ENCODE measurements at places on chromosomes 13 and 19.

DNA sequence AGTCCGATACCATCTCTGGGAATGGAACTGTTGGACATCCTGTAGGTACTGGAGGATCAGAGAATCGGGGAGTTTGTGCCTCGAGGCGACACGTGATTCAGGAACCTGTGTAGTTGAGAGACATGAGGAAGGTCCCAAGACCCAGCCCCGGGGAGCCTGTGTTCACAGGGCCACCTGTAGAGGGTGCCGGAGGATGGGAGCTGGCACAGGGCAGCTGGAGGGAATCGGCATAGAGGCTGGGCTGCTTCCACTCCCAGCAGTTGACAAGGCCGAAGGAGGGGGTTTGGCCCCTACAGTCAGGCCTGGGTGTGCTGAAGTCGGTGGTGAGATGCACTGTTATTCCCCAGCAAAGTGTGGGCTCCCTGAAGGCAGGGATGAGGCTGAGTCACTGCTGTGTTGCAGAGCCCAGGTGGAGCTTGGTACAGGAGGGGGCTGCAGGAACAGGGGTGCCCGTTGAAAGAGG, 2.5 kb upstream of the ISYNA1 start:
- no peak for DNase-seq

- no peak for DNase-seq
Observed at GRCh38 chr13:33497146-33497845, 211.7 kb upstream of the STARD13 start.

DNA sequence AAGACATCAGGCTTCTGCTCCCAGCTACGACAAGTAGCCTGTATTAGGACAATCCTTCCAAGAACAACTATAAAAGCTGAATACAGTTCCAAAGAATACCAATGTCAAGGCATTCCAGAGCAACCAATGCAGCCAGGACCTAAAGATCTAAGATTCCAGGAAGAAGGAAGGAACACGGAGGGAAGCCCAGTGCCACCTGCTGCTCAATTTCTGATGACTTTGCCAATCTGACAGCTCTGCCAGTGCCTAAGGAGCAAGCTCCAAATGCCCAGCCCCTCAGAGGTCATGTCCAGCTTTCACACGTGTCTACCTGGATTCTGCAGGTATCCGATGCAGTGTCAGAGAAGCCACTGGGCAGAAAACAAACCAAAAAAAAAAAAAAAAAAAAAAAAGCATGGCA, 164.4 kb downstream of the IRS2 start:
- DNase-seq, result no peak

- DNase-seq, result no peak
Observed at GRCh38 chr13:70795484-70795883, 687.2 kb upstream of the KLHL1 start.

DNA sequence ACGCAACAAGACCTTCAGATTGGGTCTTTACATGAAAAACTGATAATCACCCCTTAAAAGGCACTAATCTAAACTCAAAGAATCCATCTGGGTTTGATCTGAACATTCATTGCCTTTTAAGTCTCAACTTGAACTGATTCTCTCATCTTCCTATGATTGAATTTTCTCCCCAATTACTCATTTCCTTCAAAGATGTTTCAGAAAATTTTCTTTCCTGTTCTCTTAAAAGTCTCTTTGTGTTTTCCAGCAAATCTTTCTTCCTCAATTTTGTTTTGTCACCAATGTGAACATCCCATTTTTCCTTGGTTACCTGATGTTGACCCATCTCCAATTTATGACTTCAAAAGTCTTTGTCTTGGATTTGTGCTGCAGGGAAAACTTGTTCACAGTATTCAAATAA, 234.3 kb downstream of the DACH1 start:
- no peak for DNase-seq

DNA sequence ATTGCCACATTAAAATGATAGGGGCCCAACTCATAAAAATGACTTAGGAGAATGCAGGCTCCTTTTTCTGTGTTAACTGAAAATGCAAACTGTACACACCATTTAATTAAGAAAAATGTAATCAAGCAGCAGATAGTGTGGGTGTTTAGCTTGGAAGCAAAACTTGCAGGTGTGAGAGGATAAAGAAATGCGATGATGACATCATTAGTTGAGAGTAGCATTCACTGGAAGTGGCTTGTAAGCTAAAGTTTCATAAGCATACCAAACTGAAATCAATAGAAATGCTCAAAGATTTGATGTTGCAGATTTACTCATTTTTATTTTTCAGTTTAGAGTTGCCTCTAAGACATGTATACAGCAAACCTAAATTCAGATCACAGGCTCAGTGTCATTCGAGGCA, 86.6 kb downstream of the PRR20E start:
- DNase-seq, result no peak

DNA sequence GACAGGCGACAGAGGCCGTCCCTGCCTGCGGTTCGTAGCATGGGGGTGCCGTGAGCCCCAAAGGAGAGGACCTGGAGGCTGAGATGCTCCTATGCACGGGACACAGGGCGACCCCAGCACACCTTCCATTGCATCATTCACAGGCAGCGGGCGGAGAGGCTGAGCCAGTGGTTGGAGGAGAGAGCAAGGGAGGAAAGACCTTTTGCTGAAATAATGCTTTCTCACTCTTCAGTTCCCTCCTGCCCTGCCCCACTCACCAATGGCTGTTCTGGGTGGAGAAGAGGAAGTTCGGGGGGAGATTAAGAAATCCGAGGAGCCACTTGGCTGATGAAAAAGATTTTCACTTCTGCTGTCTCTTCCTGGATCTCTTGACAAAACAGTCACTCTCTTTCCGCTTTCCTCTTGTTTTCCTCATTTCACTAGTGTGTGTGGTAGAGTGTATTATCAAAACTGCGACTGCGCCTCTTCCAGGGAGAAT, at the start of gene NLRP12:
Gene NLRP12 (minus strand): TSS at position 181 of the 478 bp plus-strand sequence. CDS start 140 bp downstream, at position 41.
- DNase-seq, result no peak

DNA sequence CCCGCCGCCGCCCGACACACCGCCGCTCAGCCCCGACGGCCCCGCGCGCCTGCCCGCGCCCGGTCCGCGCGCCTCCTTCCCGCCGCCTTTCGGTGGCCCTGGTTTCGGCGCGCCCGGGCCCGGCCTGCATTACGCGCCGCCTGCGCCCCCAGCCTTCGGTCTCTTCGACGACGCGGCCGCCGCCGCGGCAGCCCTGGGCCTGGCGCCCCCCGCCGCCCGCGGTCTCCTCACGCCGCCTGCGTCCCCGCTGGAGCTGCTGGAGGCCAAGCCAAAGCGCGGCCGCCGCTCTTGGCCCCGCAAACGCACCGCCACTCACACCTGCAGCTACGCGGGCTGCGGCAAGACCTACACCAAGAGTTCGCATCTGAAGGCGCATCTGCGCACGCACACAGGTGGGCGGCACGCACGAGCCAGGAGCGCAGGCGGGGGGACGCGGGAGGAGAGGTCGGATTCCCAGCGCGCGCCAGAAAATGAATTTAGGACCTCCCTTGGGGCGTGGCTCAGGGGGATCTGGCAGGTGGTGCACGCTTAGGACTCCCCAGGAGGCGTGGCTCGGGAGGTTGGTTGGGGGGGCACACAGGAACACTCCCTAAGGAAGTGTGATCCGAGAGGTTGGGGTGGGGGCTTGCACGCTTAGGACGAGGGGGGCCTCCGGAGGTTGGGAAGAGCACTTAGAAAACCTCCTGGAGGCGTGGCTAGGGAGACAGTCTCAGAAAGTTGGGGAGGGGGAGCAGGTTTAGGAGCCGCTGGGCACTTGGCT, 1.2 kb downstream of the KLF2 start:
- DNase-seq, result no peak

DNA sequence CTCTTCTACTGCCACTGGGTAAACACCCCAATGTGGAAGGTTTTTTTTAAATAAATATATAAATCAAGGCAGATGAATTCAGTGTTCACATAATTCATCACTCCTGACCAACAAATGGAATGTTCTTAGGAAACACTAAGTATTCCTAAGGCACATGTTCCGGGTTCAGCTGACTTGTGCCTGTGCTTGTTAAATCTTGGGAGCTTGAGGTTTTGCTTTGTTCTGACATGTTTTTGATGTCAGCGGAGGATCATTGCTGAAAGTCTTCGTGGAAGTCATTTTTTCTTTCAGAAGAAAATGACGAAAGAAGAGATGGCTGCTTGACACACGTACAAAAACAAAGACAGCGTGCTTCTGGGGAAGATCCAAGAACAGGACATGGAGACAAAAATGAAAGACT, 185.8 kb downstream of the MZT1 start:
- no peak for DNase-seq

DNA sequence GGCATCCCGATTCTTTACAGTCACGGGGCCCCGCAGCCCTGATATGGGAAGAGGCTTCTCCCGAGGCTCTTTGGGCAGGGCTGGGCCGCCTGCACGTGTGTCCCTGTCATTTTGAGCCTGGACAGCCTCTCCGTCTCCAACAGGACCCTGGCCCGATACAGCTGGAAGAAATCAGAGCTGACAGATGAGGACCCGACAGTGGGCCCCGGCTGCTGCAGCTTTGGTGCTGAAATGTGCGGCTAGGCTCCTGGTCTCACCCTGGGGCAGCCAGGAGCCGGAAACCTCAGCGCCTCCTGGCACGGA, 3.2 kb downstream of the PIAS4 start:
- no peak for DNase-seq

GRCh38 chr13:46551410-46552302, 1.3 kb upstream of the LRCH1 start:
- no peak for DNase-seq

GRCh38 chr13:42807866-42808265, 26.5 kb downstream of the FAM216B start:
- DNase-seq, result no peak

DNA sequence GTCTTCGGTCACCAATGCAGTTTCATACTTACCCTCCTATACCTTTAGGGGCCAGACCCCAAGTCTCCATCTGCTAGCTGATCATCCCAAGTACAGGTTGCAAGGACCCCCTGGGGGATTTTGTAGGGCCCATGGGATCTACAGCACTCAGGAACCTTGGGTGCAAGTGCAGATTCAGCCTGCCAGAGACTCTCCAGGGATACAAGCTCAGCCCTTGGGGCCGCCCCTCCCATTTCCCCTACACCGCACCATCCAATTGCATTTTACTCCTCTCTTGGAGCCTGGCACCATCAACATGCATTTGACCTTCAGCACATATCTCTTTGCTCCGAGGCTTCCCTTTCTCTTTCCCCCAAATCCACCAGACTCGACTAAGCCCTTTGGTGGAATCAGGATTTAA, 154.7 kb upstream of the ZNF536 start:
- no peak for DNase-seq

- no peak for DNase-seq
Observed at GRCh38 chr13:51974482-51974881, 36.8 kb downstream of the ATP7B start.

DNA sequence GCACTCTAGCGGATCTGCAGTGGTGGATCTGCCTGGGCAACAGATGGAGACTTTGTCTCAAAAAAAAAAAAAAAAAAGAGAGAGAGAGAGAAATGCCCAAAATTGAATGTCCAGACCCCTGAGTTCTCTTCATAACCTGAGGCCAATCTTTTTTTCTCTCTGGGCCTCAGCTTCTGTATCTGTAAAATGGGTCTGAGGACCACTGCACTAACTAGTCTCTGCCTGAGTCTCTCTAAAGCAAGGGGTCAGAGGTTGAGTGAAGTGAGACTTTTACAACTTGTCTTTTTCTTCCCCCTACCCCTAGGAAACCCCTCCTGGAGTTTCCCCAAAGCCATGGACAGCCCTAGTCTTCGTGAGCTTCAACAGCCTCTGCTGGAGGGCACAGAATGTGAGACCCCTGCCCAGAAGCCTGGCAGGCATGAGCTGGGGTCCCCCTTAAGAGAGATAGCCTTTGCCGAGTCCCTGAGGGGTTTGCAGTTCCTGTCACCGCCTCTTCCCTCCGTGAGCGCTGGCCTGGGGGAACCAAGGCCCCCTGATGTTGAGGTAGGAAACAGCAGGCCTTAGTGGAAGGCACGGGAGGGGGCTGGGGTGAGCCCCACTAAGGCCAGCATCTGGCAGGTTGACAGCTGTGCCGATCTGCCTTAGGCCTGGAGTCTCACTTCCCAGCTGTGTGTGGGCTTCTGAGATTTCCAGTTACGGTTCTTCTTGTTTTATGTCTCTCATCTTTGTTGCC, 1.8 kb downstream of the TMEM91 start:
- no peak for DNase-seq

- DNase-seq, result no peak
Observed at GRCh38 chr13:89568276-89568675, 1779.2 kb upstream of the MIR17HG start.

DNA sequence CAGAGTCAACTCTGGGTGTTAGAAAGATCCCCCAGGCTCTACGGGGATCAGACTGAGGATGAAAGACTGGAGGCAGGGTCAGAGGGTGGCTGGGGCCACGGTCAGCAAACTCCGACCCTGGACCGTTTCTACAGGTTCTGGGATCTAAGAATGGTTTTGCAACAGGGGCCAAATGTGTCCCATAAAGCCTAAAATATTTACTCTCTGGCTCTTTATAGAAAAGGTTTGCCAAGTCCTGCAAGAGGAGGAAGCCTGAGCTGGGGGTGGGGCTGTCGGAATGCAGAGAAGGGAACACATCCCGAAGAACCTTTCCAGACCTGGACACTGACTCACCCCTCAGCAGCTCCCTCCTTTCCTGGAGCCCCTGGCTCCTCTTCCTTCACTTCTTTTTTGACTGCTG, 20.7 kb downstream of the LIG1 start:
- DNase-seq, result no peak

DNA sequence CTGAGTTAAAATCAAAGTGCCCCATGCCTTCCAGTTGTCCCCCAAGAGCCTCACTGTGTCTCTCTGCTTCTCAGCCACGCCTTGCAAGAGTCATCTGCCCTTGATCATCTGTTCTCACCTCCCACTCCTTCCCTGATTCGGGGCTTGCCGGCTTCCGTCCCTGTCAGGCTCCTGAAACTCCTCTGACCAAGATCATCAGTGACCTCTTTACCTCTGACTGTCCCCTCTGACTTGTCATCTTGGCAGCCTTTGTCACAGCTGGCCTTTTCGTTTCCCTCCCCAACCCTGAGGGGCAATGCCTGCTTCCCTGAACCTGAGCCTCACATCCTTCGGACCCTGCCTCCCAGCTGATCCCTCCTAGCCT, 66.3 kb downstream of the MAP4K1 start:
- DNase-seq, result no peak

DNA sequence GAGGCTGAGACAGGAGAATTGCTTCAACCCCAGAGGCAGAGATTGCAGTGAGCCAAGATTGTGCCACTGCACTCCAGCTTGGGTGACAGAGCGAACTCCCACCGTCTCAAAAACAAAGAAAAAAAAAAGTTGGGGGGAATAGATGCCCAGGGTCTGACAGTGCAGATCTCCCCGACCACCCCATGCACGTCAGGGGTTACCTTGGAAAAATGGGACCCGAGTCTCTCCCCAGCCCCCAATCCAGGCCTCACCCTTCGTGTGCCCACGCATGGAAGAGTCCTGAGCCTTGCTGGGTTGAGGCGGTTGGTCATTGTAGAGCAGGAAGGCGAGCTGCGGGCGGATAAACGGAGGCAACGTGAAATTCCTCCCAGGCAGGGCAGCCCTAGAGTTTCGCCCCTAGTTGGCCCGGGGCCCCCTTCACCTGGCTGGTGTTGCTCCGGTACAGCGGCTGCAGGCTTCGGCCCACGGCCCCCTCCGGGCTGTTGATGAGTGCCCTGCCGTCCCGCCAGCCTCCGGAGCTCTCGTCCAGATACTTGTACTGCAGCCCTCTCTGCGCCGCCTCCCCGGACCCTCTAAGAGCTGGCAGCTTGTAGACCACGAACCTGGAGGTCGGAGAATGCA, 588 bp downstream of the DNASE2 start:
- DNase-seq, result no peak

- no peak for DNase-seq
Observed at GRCh38 chr13:109565877-109566276, 220.5 kb downstream of the IRS2 start.
